Stimulated activated CD8-positive, alpha-beta memory T cell treated with anti-CD3 and anti-CD28 coated beads, Interleukin-7, amount 100 ng/mL, for 1 hour (primary cell): ENCODE measurements at places on chromosomes 1 and 21.

- no peak for DNase-seq
Measured at GRCh38 chr1:90614872-90615271, 102.2 kb downstream of the BARHL2 start.

DNA sequence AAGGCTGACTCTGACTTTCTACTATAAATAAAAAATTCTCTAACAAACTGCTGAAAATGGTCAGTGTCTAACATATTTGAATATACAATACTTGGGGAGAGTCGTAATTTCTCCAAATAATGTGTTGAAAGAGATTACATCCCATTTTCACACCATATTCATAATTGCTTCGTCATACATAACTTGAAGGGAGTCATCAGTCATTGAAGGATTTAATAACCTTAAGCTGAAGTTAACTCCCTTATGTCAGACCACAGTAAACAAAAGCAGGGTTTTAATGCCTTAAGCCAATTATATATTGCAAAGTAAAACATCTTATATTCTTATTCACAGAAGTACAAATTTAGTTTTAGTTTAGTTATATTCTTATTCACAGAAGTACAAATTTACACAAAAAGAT is 129.9 kb downstream of the RERE start:
- no peak for DNase-seq

DNA sequence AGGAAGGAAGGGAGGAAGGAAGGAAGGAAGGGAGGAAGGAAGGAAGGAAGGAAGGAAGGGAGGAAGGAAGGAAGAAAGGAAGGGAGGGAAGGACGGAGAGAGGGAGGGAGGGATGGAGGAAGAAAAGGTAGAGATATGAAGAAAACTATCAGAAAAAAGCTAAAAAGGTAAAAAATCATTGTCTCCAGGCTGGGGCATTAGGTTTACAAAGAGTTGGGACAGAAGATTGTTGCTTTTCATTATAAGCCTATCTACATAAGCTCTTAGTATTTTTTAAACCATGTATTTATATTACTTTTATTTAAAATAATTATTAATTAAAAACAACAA is 7.2 kb upstream of the PINK1 start:
- DNase-seq: no peak

- DNase-seq: no peak
Measured at GRCh38 chr1:202857136-202857610, 31.8 kb downstream of the RABIF start.

- no peak for DNase-seq
Measured at GRCh38 chr1:26607186-26607585, 77.6 kb downstream of the RPS6KA1 start.

DNA sequence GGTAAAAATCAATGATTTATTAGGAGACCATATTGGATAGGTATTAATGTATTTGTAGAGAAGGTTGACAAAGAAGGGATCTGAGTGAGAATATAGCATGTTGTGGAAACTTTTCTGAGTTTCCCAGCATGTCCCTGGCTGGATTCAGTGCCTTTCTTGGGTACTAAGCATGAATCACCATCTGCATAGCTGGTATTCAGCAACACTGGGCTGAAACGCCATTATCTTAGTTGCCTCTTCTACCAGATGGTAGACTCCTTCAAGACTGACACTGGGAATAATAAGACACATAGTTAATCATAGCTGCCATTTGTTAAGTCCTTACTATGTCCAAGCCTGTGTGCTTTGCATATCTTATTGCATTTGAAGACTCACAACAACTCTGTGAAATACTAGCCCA is 45.5 kb downstream of the ATP5PF start:
- DNase-seq: no peak

DNA sequence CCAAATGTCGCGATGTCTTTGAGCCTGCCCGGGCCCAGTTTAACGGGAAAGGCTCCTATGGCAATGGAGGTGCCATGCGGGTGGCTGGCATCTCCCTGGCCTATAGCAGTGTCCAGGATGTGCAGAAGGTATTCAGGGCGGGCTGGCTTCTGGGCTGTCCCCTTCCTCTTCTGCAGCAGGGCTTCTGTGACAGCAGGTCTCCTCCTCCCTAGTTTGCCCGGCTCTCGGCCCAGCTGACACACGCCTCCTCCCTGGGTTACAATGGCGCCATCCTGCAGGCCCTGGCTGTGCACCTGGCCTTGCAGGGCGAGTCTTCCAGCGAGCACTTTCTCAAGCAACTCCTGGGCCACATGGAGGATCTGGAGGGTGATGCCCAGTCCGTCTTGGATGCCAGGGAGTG is 3.0 kb downstream of the ADPRS start:
- DNase-seq: no peak

GRCh38 chr1:170307426-170307825 is 161.7 kb downstream of the NTMT2 start:
- DNase-seq: no peak

GRCh38 chr1:62184336-62184735 is 10.3 kb upstream of the L1TD1 start:
- no peak for DNase-seq

DNA sequence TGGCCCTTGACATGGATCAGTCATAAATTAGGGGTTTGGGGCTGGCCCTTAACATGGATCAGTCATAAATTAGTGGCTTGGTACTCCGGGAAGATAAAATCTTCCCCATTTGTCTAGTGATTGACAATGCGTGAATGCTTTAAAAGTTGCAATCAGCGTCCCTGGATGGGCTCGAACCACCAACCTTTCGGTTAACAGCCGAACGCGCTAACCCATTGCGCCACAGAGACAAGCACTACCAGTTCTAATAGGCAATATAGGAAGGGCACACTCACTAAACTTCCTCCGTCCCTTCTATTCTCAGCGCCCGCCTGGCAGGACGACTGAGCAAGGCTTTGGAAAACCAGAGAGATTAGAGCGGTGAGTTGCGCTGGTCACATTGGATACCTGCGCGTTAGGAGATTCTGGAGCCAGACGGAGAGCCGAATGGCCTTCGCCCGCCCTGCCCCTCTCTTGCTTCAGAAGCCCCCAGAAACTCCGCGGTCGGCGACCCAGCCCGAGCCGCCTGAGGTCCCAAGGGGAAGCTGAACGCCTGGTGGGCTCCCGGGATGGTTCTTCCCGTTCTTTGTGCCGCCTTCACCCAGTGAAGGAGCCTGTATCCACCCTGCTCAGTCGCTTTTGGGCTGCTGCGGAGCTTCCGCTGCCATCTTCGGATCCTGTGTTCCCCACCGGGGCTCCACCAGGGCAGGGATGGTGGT is 235.9 kb downstream of the FAM72C start:
- no peak for DNase-seq

DNA sequence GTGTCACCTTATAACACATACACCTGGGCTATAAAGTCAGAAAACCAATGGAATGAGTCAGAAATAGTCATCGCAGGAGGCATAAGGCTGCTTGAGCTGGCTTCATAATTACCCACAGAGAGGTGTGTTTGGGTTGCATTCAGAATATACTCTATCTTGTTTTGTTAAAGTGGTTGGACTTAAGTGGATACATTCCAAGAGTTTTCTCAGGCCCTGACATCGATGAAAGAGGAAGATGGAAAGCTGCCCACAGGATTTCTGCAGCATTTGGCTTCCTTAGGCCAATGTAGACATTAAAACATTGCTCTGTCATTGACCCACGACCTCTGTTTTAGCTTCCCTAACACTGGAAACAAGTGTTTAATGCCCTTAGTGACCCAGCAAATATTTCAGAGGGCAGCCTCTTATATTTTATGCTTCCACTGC is 18.6 kb upstream of the BCL10 start:
- DNase-seq: no peak

GRCh38 chr1:184310157-184310819 is 76.5 kb upstream of the C1orf21 start:
- DNase-seq: no peak

GRCh38 chr1:218969006-218969405 is 204.7 kb upstream of the LYPLAL1 start:
- no peak for DNase-seq

DNA sequence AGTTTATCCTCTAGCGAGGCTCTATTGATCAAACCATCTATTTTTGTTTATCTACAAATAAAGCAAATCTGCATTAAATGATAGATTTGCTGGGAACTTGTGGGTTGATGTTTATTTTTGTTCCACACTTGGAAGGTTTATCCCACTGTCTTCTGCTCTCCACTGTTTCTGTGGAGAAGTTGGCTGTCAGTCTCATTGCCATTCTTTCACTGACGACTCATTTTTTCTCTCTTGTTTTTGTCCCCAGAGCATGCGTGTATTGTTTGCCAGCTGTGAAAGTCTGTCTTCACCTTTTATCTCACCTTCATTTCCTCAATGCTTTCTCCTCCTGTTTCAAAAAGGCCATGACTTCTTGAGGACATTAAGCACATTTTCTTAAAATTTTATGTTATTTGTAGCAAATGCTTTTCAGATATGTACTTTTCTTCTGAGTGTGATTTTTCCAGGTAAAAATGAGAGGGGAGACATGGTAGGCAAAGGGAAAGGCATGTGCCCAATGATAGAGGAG is 52.4 kb downstream of the INAVA start:
- DNase-seq: no peak

DNA sequence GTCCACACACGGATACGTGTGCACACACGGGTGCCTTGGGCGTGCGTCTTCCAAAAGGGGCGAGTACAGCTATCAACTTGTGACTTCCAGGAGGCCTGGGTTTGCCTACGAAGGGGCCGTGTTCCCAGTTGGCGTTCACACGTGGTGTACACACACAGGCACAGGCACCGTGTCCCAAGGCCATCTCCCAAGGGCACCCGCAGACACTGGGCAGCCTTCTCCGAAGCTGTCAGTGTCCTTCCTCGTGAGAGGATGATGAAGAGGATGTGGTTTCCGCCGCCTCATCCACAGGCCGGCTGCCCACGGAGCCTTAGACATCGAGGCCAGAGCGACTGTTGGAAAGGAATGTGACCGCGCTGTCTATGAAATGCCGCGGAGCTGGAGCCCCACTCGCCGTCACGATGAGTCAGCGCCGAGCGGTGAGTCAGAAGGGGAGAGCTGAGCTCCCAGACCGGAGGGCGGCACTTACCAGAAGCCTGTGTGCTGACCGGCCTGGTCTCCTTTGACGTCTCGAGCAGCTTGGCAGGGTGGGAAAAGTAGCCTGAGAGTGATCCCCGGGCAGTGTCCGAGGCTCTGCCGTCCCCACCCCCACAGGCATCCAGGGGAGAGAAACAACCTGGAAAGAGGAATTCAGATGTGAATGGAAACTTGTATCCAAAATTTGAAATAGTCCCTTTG is 141.4 kb upstream of the ARHGEF16 start:
- DNase-seq: no peak

DNA sequence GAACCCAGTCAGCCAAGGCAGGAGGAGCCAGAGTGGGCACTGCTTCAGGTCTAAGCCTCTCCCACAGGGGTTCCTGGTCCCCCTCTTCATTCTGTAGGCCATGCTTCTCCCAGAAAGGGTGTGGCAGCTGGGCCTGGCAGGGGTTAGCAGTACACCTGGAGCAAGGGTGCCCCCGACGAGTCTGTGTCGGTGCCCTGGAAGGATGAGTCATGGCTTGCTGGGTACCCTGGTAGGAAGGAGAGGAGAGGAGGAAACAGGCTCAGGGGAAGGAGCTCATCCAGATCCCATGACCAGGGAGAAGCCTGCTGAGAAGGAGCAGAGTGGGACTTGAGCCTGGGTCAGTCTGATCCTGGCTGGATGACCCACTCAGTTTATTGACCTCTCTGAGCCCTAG is 10.3 kb downstream of the KDF1 start:
- no peak for DNase-seq

DNA sequence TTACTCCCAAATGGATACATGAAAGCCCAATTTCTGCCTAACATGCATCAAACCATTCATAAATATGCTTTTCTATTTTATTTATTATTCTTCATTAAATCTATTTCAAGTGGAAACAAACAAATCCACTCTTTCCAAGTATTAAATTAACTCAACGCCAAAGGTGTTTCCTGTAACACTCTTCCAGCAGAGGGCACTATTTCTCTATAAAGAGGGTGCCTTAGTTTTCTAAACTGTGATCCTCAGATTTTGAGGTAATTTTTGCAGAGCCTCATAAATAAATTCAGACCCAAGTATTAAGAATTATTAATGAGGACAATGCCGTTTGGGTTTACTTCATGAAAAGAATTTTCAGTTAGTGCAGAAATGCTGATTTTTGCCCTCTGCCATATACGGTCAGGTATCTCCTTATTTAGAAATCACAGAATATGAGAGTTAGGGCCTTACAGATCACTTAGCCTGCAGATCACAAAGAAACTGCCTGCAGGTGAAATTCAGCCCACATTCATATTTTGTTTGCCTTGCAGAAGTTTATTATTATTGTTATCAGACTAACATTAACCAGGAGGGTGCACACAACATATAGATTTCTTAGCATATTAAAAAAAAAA is 40.1 kb upstream of the MYSM1 start:
- DNase-seq: no peak

DNA sequence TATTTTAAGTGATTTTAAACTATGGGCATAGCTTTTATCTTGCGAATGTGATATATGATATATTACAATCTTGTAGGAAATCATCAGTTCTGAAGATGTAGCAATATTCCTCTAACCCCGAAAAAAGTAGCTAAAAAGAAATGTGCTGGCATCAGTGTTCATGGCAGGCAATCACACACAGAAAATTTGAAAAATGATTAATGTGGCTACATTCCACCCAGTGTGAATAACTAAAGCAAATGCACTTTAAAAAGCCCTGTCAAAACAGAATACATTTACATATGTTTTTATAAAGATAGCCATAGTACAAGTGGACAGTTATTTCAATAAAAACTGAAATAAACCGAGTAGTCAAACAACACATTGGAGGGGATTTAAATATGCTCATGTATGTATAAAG is 260.2 kb downstream of the HHAT start:
- DNase-seq: no peak

DNA sequence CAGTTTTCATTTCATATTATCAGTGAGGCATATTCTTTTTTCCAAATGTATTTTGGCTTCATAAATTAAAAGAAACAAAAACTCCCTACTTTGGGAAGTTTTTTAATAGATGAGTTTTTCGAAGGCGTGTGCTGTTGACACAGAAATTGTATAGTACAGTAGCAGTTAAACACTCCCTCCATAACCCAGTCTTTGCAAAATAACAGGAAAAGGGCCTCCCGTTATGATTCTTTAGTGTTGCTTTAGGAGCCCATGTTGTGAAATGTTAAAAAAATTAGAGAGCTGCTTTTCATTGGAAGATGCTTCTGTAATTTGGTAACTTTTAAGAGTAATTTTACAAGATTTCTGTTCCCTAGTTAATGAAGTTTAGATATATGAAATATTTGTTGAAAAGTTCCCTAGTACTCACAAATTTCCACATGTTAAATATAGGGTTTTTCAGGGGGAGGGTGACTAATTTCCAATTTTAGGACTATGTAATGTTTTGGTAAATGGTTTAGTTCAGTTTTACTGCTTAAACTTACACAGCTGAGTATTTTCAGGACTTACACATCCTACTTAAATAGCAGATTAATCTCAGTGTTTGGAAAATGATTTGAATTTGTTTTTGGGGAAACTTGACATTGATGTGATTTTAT is 2.0 kb downstream of the CAMSAP2 start:
- DNase-seq: no peak

GRCh38 chr1:228958121-228958520 is 222.8 kb downstream of the RHOU start:
- no peak for DNase-seq

- DNase-seq: no peak
Measured at GRCh38 chr1:84254703-84255238, 46.7 kb upstream of the SAMD13 start.
